ENCODE measurements at places on chromosomes 5 and 9.

DNA sequence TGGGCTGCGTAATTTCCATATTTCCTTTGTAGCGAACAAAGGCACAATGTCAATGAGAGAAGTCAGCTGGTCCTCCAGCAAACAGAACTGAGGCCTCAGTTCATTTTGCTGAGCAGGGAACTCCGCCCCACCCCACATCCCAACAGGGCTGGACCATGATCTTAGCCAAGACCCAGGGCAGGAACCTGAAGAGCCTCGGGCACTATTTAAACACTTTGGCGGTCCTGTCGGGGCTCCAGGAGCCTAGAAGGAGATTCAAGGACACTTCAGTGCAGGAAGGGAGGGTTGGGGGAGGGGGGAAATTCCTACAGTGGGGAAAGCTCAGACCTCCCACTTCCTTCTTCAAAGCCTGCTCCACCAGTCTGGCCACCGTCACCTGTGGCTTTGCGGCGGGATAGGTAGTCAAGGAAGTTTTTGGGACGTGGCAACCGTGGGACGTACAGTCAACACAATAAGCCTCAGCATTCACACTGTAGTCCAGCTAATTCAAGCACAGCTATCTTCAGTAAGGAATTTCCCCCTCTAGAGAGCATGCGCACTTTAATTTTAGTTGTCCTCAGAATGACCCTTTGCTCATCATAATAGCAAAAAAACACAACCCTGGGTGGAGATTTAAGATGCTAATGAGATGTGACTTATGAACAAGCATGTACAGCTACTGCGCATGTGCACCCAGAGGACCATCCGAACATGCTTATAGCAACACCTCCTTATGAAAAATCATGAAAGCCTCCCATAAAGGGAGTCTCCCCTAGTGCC lies 30.9 kb downstream of the S1PR3 start:
- DNase-seq: no peak

DNA sequence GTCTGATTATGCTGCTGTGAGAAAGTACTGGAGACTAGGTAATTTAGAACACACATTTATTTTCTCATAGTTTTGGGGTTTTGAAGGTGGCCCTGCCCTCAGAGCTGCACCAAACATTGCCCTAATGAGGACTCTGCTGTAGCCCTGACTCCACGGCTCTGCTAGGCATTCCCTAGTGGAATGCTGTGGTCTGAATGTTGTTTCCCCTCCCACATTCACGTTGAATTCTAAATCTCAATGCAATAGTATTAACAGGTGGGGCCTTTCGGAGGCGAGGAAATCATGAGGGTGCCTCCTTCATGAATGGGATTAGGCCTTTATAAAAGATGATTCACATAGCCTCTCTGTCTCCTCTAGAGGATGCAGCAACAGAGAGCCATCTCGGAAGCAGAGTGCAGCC lies 25.7 kb downstream of the GADD45G start:
- no peak for DNase-seq

DNA sequence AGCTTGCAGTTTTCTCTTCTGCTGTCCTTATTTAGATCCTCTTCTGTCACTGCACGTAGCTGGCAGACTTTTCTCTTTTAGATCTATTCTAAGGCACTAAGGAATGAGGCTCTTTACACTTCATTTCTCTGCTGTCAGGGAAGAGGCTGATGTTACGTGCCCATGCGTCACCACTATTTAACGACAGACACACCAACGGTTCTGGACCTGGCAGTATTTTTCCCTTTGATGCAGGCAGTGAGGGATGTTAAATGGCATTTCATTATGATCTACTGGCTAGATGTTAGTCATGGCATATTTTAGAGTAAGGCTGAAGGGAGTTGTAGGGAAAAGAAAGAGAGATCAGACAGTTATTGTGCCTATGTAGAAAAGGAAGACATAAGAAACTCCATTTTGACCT lies 8.2 kb upstream of the CRHBP start:
- DNase-seq: no peak

DNA sequence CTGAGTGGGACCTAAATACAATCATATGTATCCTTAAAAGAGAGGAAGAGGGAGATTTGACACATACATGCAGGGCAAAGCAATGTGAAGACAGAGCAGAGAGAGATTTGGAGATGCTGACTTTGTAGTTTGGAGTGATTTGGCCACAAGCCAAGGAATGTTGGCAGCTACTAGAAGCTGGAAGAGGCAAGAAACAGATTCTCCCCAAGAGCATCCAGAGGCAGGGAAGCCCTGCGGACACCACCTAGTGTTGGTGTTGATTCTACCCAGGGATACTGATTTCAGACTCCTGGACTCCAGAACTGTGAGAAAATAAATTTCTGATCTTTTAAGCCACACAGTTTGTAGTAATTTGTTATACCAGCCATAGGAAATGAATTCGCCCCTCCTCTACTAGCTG lies 64.9 kb upstream of the OSMR start:
- no peak for DNase-seq

GRCh38 chr5:54820346-54821134 lies 164.9 kb downstream of the ESM1 start:
- no peak for DNase-seq

Measured in activated naive CD4-positive, alpha-beta T cell (primary cell).